ENCODE measurements at places on chromosomes 7 and 10.

GRCh38 chr7:4739528-4739992, 35.9 kb upstream of the AP5Z1 start:
- DNase-seq: peak; percentile 60

DNA sequence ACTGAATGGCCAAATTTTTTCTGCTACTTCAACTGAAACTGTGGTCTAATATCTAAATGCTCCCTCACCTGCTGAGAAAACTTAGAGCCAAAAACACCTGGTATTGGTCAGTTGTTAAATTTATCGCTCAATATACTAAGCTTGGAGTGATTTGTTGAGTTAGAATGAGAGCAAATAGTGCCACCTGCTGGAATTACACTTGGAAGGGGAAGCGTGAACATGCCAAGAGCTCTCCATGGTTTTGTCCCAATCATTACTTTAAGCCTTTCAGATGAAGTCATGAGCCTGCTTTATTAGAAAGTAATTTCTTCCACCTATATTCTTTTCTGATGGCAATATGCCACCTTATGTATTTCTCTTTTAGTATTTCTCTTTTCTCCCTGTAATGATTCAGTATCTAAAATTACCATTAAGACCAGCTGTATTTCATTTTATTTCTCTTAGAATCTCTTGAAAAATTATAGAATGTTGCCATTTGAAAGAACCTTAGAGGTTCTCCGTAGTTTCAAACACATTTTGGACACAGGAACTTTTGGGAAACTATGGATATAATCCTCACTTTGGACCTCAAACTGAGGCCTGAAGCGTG, 447.8 kb upstream of the C7orf33 start:
- DNase-seq: no peak

- DNase-seq: no peak
Observed at GRCh38 chr10:82817676-82818422, 942.9 kb downstream of the NRG3 start.

DNA sequence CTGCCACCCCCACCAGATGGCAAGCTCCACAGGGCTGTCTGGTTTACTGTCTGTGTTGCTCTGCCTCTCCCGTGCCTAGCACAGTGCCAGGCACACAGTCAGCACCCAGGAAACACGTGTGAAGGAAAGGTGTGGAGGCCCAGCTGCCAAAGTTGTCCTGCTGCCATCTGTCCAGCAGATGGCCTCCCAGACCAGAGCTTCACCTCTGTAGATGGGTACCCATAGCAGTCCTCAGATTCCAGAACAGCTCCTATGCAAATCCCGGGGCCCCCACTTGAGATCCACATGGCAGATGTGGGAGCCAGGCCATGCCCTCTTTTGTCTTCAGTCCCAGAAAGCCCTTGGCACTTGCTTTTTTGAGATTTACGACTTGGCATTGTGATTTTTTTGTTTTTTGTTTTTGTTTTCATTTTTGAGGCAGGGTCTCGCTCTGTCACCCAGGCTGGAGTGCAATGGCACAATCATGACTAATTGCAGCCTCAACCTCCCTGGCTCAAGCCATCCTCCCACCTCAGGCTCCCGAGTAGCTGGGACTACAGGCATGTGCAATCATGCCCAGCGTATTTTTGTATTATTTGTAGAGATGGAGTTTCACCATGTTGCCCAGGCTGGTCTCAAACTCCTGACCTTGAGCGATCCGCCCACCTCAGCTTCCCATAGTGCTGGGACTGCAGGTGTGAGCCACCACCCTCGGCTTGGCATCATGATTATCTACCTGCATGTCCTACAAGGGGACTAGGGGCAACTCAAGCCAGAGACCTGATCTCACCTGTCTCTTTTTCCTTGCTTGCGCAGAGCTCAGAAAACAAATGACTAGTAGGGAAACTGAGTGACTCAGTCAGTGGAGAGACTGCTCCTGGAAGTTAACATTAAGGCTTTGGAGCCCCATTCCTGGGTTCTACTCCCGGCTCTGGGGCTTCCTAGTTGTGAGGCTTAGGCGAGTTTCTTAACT, 16.9 kb upstream of the PALD1 start:
- DNase-seq: peak; percentile 51

- no peak for DNase-seq
Observed at GRCh38 chr10:60846173-60846572, 67.9 kb downstream of the CDK1 start.
